ENCODE measurements at places on chromosomes 1 and 21.

- no peak for DNase-seq
Observed at GRCh38 chr1:214247501-214248041, 33.4 kb upstream of the SMYD2 start.

- DNase-seq: no peak
Observed at GRCh38 chr1:41410462-41410861, 49.2 kb downstream of the FOXO6 start.

DNA sequence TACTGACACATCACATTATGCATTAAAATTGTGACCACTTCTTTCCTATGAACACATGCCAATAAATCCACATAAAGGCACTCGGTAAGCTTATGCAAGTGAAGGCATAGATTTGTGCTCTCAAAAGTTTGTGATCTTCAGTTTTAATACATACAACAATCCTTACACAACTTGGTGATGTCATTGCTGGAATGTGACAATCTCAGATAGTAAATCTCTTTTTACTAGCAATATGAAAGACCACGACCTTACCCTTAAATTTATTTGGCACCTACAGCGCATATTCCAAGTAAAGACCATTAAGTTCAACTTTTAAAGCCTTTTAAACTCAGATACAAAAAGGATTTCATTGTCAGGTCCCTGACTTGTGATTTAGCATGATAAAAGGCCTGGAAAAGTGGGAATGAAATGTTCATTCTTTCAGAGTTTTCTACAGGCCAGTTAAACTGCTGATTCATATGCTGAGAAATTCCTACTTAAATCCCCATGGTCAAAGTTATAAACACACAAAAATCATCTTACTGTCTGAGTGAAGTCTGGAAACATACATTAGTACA, 157.4 kb downstream of the SIPA1L2 start:
- no peak for DNase-seq

- DNase-seq: no peak
Observed at GRCh38 chr1:23384312-23385058, 14.8 kb upstream of the ZNF436 start.

GRCh38 chr1:97271916-97272788, 550.6 kb downstream of the PTBP2 start:
- no peak for DNase-seq

DNA sequence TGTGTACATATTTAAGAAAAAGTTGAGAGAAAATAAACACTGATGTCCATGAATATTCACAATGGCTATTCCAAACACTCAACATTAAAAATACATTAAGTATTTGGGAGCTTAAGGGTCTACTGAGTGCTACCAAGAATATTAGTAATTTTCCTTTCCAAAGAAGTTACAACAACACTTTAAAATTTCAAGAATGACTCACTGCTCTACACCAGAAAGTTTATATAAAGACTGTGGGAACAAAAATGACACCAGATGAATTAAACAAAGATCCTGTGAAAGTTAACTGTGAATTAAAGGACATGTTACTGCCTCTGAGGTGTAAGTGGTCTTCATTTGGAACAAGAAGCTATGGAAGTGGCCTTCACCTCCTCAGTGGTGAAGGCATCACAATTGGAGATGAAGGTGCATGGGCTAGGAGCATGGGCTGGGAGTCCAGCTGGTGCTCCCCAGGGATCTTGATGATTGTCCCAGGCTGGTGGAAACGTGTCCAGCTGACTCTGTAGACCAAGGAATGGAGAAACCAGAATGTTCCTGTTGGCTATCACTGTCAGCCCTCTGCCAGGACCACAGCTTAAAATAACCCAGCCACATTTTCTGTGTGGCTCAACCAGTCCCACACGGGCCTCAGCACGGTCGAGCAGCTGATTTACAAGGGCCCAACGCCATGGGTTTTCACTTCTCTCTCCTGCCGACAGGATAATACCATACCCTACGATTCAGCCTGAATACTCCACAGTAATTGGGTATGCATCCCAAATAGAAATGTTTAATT, 28.8 kb downstream of the TAF5L start:
- no peak for DNase-seq

DNA sequence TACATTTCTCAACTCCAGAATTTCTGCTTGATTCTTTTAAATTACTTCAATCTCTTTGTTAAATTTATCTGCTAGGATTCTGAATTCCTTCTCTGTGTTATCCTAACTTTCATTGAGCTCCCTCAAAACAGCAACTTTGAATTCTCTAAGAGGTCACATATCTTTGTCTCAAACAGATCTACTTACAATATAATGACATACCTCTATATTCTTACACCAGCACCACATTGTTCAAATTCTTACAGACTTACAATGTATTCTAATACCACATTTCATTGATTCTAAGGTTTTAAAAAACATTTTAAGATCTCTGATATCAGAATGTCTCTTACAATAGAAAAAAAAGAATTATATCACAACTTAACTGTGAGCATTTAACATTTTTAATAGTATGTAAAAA, 77.4 kb downstream of the DIRAS3 start:
- DNase-seq: no peak

GRCh38 chr1:93814059-93814794, 64.8 kb downstream of the DNTTIP2 start:
- DNase-seq: no peak

DNA sequence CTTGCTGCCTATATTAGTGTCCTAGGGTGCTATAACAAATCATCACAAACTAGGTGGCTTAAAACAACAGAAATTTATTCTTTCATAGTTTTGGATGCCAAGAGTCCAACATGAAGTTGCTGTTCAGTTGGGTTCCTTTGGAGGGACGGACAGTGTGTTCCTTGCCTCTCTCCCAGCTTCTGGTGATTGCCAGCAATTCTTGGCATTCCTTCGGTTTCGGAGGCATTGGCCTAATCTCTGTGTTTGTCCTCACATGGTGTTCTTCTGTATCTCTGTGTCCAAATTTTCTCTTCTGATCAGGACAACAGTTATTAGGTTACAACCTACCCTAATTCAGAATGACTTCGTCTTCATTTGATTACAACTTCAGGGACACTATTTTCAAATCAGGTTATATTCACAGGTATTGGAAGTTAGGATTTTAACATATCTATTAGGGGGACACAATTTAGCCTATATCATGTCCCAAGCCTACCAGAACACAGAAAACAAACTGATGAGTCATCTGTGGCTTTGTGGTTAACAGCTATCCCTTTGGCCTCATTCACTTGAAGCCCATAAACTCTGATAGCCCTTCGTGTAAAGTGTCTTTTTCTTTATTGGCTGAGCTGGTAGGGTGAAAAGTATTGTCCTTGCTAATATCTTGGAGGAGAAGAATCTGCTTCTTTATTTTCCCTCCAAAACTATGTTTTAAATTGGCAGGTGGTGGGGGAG, 83.2 kb upstream of the PAPPA2 start:
- no peak for DNase-seq

- DNase-seq: no peak
Observed at GRCh38 chr1:183630748-183631147, 4.8 kb downstream of the ARPC5 start.

DNA sequence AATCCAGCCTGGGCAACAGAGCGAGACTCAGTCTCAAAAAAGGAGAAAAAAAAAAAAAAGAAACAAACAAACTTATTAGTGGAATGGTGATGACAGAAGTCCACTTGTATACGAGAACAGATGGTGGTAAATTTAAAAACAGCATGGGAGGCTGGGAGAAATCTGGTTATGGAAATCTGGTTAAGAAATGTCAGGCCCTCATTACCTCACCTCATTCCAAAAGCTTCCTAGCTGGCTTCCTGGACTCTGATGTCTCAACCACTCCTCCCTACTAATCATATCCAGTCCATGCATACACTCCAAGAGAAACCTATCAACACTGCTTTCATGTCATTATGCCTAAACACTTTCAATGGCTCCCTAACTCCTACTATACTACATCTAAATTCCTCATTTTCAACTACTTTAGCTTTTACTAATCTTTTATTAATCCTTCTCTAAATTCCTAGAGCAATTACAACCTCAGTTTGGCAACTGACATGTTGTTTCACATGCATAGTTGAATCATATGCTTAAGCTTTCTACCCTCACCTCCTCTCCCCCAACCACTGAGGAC, 52.9 kb downstream of the FOXJ3 start:
- no peak for DNase-seq

- no peak for DNase-seq
Observed at GRCh38 chr1:2431518-2431917, 19.2 kb upstream of the PEX10 start.
